ENCODE measurements at places on chromosomes 16 and 17.

- no peak for DNase-seq
Measured at GRCh38 chr17:15264542-15264941, 584 bp downstream of the PMP22 start.

- DNase-seq: no peak
Measured at GRCh38 chr17:6641247-6641863, 495 bp downstream of the TXNDC17 start.

GRCh38 chr17:50790618-50791017, 23.3 kb upstream of the ANKRD40CL start:
- no peak for DNase-seq

DNA sequence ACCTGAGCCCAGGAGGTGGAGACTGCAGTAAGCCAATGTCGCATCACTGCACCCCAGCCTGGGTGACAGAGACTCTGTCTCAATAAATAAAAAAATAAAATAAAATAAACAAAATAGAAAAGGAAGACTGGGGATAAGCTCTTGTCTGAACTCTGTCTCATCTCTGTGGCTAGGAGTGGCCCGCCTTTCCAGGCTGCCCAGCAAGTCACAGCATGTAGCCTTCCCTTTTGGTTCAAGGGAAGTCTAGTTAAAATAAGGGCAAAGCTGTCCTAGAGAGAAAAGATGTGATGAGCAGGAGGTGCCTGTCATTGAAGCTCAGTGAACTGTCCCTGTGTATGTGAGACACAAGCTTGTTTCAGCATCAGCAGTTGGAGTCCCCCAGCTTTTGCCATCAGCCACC, 2.7 kb upstream of the GFAP start:
- DNase-seq: no peak

Data from iPS DF 19.7 (cell line).